Mesenchymal stem cell (in vitro differentiated cells and primary cell): ENCODE measurements at places on chromosomes 7 and 10.

GRCh38 chr7:151431281-151431767, 8.6 kb downstream of the CRYGN start:
- DNase-seq: no peak

DNA sequence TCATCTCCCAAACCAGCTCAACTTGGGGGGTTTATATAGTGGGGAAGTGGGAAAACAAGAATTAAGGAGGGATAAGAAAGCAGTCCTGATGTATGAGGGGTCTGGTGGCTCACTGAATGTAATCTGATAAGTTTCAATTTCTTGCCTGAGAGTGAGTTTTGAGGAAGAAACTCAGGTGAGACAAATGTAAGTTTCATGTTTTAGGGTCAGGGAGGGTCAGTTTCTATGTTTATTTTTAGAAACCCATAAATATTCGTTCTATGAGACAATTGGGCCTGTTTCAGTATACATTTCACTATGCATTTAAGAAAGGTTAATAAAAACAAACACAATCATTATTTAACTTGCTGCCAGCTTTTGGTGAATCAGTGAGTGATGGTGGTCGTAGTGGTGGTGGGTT, 128.0 kb upstream of the MBL2 start:
- DNase-seq: no peak

- peak; percentile 96 for DNase-seq
Observed at GRCh38 chr10:84424731-84425167, 96.4 kb downstream of the CCSER2 start.

DNA sequence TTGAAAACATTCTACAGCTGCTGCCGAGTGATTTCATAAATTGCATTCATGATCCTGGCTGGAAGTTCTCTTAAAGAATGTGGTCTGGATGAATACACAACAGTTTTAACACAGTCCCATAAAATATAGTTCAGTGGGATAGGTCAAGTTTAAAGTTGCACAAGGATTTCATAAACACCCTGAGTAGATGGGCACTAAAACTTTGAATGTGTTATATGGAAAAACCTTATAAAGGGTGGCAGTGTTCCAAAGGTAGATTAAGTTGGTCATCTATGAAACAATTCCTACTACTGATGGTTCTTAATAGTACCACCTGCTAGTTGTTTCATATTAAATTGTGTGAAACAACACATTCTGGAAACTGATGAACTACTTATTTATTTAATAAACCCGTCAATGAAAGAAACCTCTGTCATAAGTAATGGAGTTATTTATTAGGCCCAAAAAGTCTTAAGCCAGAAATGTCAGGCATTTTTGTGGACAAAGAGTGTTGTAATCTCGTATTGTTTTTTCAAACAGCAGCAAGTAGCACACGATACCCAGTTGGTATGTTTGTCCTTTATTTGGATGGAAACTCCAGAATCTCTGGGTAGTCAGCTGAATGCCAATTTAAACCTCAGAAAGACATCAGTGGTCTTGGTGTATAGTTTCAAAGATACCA, 14.3 kb upstream of the RPA3 start:
- peak; percentile 33 for DNase-seq

GRCh38 chr7:108246227-108246837, 116.2 kb upstream of the LAMB4 start:
- DNase-seq: peak; percentile 82

DNA sequence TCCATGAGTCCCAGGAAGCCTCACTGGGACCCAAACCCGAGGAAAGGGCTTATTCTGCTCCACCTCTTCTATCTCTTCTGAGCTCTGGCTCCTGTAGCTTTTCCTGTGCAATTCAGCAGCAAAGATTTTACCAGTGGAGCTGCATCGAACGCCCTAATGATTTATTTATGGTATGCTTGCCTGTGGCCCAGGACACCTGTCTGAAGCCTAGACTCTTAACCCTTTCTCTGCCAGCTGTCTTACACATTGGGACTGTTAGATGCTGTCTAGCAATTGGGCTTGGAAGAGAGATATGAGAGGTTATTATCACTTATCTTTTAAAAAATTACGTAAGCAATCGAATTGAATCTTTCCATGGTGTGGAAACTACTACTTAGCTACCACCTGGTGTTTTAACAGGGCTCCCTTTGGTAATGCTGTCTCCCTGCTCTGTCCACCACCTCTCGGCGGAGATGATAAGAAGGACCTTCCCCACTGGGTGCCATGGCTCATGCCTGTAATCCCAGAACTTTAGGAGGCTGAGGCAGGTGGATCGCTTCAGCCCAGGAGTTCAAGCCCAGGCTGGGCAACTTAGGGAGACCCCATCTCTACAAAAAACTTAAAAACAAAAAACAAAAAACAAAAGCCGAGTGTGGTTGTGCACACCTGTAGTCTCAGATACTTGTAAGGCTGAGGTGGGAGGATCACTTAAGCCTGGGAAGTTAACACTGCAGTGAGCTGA, 8.8 kb downstream of the ACSL5 start:
- DNase-seq: no peak

DNA sequence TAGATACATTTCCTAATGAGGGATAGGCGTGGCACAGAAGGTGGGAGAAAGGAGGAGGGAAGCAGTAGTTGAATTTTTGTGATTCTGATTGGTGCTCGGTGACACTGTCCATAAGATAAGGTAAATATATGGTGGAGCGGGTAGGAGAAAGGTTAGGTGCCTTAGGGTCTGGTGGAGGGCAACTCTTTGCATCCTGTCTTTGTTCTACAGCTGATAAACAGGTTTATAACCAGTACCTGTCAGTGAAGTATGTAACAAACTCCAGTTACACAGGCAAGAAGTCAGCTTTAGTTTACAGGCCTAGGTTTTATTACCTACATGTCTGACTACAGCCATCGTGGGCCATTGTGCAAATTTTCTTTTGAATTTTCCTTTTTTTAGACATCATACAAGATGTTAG, 10.9 kb upstream of the FAM180A start:
- no peak for DNase-seq
